ENCODE measurements at places on chromosomes 6 and 20.

GRCh38 chr6:152874267-152874666 lies 108.6 kb downstream of the FBXO5 start:
- no peak for DNase-seq

- peak; percentile 33 for DNase-seq
These were observed 41.4 kb downstream of the CBFA2T2 start for GRCh38 chr20:33531047-33531877.

GRCh38 chr20:42756991-42757390 lies 432.7 kb downstream of the PTPRT start:
- DNase-seq, result no peak

DNA sequence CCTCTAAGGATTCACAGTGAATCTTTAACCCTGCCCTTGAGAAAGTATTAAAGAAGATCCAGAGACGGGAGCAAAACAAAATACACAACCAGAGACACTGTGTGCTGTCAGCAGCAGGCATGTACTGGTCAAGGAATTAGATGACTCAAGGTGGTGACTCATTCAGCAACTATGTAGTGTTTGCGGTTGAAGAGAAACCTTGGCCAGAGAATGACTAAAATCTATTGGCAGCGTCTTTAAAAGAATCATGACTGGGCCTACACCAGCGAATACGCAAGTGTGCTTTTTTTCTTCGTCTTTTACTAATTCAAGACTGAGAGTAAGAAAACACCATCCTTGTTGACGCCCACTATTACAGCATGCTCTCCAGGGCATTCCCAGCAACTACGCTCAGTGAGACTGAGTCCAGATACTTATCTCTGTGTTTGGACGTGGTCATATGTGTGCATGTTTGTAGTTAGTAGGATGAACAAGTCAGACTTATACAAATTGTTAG lies 72.4 kb upstream of the BACH2 start:
- DNase-seq, result peak; percentile 100

DNA sequence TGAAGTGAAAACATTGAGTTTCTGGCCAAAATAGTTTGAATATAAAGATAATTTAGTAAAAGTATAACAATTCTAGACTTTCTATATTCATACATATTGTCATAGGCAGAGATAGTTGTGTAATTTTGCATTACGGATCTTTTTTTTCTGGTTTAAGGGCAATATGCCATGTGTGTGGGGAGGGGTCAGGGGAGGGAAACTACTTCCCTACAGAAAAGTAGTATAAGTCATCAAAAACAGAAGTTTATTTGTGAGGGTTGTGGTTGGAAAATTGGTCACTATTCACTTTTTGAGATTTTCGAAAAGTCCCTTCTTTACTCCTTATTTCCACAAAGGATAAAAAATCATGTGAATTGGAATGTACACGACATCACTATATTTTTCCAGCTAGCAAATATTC lies 288.2 kb upstream of the PREP start:
- DNase-seq, result no peak

- DNase-seq, result no peak
These were observed 97.8 kb downstream of the OTOR start for GRCh38 chr20:16846006-16846405.

- DNase-seq, result no peak
These were observed 15.6 kb downstream of the SPATA2 start for GRCh38 chr20:49899541-49900383.

DNA sequence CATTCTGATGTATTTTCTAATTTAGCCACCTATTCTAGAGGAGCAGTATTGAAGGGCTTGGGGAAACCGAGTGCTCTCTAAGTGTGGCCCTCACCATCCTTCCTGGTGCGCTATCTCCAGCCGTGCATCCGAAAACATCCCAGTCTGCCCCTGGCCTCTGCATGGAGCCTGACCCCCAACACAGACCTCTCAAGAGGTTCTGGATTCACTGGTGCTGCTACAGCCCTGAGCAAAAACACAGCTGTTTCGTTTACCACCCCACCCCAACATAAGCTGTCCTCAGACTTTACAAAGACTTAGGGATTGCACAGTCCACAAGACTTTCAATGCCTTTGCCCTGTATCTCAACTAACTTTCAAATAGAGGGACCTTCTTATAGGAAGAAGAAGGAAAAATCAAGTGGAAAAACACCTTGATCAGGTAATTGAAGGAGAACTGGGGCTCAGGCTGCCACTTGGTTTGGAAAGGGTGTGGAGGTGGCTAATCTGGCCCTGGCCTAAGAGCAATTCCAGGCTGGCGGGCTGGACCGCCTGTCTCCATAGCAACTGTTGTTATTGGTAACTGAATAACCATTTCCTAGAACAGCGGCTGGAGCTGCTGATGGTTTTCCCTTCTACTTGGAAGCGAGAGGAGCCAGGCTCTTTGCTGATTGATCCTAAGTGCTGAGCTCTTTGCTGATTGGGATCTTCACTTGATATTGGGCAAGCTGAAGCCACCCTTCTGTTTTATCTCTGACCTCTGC lies 90.2 kb upstream of the TOX2 start:
- DNase-seq, result peak; percentile 51

- no peak for DNase-seq
These were observed 92.0 kb downstream of the CD40 start for GRCh38 chr20:46209930-46210671.

DNA sequence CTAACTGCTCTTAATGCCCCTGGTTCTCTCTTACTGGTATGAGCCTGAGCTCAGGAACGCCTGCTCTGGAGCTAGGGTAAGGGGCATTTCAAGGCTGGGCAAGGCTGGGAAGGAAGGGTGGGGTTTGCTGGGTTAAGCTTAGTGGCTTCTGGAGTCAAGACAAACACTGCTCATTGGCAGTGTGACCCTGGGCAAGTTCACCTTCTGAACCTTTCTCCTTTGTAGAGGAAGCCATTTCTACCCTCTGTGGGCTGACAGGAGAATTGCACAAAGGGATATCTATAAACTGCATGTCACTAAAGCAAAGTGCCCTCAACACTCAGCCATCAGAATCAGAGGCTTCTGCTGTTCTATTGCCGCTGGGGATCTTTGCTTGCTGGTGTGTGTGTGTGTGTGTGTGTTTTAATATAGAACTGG lies 20.3 kb upstream of the LRRN4 start:
- peak; percentile 25 for DNase-seq

GRCh38 chr6:16759181-16759645 lies 2.0 kb downstream of the ATXN1 start:
- no peak for DNase-seq

- no peak for DNase-seq
These were observed 157.6 kb upstream of the KCNQ5 start for GRCh38 chr6:72464246-72464645.

DNA sequence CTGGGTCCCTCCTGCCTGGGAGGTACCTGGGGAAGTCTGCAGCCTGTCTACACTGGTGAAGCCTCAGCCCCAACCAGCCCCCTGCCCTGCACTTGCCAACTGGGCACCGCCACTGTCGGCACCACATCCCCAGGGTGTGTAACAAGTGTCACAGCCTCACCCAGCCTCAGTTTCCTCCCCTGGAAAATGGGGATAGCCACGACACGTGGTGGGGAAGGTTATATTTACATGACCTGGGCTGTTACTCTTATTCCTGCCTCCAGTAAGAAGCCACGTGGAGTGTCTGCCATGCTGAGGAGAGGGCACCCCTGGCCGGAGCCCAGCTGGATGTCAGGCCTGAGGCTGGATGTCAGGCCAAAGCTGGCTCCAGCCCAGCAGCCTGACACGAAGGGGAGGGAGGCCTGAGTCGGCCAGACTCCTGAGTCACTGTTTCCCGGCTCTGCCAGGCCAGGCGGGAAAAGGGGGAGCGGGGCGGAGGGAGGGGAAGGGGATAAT lies 44.9 kb downstream of the SNAI1 start:
- peak; percentile 89 for DNase-seq

DNA sequence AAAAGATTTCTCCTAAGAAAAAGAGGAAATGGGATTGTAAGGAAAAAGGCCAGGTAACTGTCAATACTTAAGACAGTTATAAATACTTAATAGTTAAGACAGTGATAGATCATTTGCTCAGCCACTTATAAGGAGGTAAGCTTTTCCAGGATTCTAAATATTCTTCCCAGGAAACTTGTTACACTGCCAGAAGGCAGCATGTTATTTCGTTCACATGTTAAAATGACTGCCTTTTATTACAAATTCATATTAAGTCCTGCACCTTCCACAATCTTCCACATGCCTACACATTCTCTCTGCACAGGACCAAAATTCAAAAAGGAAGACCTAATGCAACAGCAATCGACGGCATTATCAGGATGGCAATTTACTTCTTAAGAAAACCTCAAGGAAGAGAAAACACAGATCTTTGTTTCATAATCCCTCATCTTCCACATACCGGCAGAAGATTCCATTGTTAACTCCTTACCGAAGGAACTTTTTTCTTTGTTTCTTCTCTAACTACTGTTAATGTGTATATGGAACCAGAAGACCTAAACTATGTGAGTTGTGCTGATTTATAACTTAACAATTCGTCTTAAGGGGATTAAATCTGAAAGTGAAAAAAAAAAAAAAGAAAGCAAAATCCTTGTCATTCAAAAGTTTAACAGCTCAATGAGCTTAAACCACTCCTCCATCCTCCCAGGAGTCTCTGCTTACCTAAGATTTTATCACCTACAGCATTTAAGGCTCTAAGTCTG lies 799 bp downstream of the TAAR2 start:
- DNase-seq, result no peak

DNA sequence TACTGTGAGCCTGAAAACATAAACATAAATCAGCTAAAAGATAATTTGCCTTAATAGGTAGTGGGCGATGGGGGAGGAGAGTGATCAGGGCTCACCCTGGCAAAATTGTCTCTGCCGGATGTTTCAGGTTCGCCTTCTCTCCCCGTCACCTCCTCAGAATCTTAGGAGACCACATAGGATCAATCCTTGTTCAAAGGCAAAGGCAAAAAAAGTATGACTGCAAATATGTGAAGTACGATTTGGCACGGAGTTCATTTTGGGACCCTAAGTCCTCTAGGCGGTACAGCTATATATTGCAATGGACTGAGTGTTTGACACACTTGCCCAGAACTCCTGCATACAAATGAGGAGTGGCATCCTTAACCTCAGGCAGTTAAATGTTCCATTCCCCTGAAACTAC lies 649.2 kb upstream of the FLRT3 start:
- no peak for DNase-seq

GRCh38 chr6:62285612-62286469 lies at the start of gene KHDRBS2:
KHDRBS2 (minus strand) TSS chr6:62286225.
- peak; percentile 17 for DNase-seq

GRCh38 chr6:5606546-5606945 lies 345.2 kb downstream of the FARS2 start:
- DNase-seq, result no peak

DNA sequence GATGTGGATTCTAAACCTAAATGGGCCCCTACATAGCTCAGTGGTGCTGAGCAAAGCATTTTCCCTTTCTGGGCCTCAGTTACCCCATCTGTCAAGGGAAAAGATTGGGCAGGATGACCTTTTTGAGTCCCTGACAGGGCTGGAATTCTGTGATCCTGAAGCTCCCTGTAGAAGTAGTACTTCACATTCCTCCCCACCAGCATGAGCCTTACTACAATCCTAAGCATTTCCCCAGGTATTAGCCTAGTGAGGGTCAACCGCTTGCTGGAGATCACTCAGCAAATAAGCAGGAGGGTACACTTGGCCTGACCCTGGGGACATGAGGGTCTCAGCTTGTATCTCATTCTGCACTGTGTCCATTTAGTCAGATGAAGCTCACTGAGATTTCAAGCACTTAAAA lies 13.4 kb downstream of the NDRG3 start:
- no peak for DNase-seq

DNA sequence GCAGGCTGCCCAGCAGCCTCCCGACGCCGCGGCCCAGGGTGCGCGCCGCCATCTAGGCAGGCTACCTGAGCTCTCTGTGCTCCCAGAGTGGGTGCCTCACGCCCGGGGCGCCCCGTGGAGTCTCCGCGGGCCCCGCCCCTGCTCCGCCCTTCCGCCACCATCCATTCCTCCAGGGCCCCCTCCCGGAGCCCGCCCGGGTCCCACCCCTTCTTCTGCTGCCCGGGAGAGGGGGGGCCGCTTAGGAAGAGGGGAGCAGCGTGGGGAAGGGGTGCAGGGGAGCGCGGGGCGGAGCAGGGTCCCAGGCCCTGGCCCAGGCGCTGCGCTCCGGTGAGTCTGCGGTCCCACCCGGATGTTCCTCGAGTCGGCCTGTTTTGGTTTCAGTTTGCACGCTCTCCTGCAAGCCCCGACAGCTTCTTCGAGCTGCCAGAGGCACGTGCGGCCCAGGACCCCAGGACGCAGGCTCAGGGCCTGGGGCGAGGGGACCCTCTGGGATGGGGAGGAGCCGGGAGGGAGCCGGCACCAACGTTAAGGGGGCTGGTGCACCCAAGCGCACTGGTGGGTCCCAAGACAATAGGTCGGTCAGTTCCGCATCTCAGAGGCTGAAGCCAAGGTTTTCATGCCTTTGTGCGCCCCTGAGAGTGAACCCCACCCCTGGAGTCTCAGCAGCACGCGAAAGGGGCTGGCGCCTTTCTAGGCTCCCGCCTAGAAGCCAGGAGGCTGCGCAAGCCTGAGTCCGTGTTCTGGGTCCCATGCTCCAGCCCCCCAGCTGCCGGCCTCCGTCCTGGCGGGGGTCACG lies at the start of gene ACSS1:
TSS of gene ACSS1 (minus strand) at position 89 of the 796 bp plus-strand sequence. CDS start at position 52, 37 bp downstream.
- no peak for DNase-seq

GRCh38 chr6:25193460-25194171 lies 85.6 kb upstream of the CARMIL1 start:
- DNase-seq, result peak; percentile 95

DNA sequence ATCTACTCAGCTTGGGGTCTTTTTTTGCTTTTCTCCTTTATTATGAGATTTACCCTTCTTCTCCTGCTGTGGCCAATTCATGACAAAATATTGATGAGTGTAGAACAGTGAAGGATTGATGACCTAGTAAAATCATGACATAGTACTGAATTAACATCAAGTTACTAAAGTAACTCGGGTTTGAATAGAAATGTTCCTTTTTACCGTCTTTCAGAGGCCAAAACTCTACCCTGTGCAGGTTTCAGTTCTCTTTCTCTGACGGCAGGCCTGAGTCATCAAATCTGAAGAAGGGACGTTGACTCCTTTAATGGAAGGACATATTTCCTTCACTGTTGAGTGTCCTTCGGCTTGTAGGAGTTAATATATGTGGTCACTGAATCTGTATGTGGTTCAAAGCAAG lies 80.7 kb downstream of the RREB1 start:
- no peak for DNase-seq

DNA sequence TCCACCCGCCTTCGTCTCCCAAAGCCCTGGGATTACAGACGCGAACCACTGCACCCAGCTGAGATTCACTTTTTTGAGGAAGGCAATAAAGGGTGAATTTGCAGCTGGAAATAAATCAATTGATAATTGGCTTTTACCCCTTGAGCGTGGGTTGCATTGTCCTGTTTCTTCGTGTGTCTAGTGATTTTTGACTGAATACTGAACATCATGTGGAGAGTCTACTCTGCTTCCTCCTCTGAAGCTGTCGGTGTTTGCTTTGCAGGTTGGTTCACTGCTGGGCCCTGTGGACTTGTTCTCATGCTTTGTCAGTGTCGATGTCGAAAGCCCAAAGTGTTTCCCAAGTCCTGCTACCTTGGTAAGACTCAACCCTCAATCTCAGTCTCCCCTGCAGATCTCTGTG lies 5.8 kb upstream of the EEF1A2 start:
- no peak for DNase-seq

DNA sequence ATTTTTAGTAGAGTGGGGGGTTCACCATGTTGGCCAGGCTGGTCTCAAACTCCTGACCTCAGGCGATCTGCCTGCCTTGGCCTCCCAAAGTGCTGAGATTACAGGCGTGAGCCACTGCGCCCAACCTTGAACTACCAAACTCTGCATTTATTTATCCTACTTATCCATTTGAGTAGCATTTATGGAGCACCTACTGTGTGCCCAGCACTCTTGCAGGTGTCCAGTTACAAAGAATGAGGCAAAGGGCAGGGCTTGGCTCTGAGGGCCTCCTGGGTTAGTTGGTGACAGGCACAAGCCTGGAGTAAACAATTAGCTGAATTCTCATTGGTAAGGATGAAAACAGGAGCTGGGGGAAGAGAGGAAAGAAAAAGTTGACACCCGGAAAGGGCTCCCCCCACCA lies 93.4 kb upstream of the FOXP4 start:
- DNase-seq, result no peak

Data from iris pigment epithelial cell (primary cell).